ENCODE measurements at places on chromosomes 11 and 22.

DNA sequence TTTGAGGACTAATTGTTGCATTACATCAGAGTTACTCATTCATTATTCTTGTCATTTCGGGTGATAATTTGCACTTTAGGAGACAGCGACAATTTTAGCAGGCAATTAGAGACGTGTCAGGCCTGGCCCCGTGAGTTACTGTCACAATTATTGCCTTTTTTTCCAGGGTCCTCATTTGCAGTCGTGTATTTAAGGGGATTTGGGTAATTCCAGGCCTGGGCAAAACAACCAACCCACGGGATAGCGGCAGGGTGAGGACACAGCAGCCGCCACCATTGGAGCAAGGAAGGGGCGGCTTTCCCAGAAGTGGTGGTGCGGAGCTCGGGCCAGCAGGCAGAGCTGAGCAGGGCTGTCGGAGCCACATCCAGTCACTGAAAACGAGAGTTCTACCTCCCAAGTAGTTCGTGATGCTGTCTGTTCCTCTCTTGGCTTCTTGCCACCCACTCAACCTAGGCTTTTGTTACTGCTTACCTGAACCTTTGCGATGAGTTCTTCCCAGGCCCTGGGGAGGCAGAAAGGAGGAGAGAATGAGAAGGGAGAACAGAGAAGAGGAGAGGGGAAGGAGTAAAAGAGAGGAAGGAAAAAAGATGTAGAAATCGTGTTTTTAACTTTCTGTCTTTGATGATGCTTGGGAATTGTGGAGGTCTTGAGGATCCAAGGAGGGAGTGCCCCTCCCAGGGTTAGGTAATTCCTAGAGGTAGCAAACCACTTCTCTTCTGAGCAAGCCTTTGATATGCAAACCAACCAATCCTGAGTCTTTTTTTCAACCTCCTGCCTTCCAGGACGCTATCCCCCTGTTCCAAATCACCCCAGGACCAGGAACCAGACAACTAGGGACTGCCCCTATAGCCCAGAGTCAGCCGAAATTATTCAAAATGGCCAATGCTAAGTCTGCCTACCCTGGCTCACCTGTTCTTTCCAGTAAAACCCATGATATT is 236.1 kb downstream of the MIAT start:
- DNase-seq: no peak

GRCh38 chr11:110174645-110175310 is 81.6 kb downstream of the ZC3H12C start:
- no peak for DNase-seq

GRCh38 chr11:78753297-78753696 is 178.6 kb upstream of the NARS2 start:
- no peak for DNase-seq

- no peak for DNase-seq
Measured at GRCh38 chr11:126339863-126340434, 15.5 kb upstream of the ST3GAL4 start.

DNA sequence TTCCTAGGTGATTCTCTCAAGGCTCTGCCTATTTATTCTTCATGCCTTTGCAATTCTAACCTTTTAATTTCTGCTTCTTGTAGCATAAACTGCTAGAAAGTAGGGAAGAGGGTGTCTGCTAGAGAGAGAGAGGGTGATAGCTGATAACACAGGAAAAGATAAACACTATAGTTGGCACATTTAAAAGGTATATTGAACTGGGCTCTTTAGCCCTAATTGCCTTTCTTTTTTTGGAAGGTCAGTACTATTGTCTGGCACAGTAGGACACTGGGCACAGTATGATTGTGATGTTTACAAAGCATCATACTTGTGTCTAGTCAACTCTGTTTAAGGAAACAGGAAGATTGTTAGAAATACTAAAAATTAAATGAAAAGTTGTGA is 33.3 kb downstream of the TEAD1 start:
- DNase-seq: no peak
